Naive thymus-derived CD4-positive, alpha-beta T cell (primary cell): ENCODE measurements at places on chromosomes 2 and 18. TPM values are rescaled to one million over a fixed set of nuclear protein-coding genes. Genes with fewer than 3 reads are reported as not detected.

Gene GAREM2
- 4.8 TPM for total RNA-seq

Gene CFAP210
- total RNA-seq: 3.6 TPM

Gene XIRP2
- not detected for total RNA-seq

Gene FIGN
- total RNA-seq: not detected in 2 replicates

Gene KCNF1
- total RNA-seq: not detected

Gene MC4R
- total RNA-seq: not detected

Gene ZC3H6
- 10.9 and 11.8 TPM in 2 replicates for total RNA-seq

DNA sequence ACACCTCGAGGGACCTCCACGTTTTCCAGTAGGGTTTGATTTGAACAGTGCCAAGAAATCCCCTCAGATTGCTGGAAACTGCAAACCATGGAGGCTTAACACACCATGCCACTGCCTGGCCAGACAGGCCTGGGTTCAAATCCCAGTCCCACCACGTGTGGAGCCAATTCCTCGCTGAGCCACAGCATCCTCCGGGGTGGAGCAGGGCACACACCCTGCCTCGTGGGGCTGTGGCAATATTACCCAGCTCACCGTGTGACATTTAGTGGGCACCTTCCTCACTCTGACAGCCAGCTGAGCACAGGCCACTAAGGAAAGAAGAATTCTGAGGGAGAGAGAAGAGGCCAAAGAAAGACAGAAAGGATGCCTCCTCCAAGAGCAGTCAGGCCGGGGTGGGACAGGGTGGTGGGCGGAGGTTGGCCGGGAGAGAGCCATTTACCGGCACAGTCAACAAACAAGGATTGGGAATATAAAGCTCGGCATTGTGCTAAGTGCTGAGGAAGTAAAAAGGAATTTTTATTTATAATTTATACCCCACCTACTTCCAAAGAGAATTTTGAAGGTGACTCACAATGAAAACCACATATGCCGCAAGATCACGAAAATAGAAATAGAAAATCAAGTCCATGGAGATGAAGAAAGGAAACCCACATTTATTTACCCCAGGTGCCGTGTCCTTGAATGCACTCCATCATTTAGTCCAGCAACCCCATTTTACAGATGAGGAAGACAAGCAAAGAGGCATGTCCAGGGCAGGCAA, 111.5 kb downstream of the MCFD2 start:
- no peak for DNase-seq

DNA sequence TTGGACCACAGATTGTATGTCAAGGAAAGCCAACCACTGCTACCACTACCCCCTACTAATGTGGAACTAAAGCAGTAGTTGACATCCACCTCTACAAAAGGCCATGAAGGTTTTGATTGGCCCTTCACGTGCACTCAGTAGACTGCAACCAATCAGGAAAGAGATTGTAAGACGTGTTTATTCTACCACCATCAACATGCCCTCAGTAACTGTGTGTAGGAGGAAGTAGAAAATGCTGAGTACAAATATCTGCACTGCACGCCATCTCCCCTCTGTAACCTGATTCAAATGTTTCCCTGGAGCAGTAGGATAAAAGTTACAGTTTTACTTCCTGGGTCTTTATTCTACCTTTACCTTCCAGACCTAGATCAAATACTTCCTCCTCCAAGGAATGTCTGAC, 2.9 kb upstream of the CASP10 start:
- DNase-seq: no peak

DNA sequence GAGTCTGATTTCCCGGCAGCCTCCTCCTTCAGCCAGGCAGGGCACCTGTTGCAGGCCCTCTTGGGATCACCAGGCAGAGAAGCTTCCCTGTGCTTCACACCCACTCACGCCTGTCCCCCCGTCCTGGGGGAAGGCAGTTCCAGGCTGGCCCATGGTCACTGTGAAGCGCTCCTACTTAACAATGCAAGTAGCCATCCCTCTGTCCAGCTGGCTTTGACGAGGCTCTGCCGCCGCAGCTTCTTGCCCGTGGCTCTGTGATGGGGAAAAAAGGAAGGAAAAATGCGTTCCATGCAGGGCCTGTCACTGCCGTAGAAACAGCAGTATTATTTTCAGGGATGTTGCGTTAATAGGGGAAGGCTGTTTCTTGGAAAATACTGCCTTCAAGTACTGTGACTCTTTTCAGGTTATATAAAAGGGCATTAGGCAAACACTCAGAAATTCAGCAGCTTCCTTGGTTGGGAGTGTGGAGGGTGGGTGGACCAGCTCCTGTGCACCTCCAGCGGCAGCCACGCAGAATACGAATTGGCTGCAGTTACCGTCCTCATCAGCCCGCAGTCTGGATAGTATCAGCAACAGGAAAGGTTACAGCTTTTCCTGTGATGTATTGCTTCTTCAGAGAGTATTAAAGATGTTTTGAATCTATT, 232.3 kb downstream of the KLHL29 start:
- no peak for DNase-seq

GRCh38 chr2:118856978-118857676, 9.7 kb upstream of the EN1 start:
- DNase-seq: no peak

GRCh38 chr2:186629250-186629996, 39.6 kb downstream of the ITGAV start:
- no peak for DNase-seq

DNA sequence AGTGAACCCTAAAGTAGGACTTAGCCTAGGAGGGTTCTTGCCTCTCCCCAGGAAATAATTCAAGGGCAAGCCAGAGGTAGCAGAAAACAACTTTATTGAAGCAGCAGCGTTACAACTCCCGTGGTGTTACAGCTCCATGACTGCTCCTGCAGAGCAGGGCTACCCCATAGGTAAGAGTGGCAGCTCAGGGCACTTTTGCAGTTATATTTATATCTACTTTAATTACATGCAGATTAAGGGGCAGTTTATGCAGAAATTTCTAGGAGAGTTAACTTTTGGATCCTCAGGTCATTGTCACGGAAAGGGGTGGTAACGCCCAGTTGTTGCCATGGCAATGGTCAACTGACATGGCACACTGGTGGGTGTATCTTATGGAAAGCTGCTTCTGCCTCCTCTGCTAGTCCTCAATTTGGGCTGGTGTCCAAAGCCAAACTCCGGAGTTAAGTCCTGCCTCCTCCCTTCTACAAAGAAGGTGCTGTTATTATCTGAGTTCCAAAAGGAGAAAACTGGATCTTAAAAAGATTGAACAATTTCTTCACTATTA, 1413.0 kb downstream of the DSC3 start:
- no peak for DNase-seq
